ENCODE measurements at places on chromosomes 3 and 15.

DNA sequence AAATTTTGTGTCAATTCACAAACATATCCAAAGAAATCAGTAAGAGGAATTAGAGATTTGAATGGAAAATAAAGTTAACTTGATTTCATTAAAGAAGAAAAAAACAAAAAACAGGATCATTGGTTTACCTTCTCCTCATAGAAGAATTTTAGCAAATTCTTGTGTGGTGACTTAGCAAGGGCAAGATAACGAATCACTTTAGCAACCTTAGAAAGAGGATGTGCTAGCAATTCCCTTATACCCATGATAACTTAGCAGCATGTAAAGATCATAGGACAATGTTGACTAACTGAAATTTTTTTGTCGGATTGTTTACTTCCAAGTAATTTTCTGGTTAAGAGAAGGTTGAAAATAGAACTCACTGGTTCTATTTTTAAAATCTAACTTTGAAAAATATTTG lies 609.3 kb downstream of the GBE1 start:
- DNase-seq, result no peak

DNA sequence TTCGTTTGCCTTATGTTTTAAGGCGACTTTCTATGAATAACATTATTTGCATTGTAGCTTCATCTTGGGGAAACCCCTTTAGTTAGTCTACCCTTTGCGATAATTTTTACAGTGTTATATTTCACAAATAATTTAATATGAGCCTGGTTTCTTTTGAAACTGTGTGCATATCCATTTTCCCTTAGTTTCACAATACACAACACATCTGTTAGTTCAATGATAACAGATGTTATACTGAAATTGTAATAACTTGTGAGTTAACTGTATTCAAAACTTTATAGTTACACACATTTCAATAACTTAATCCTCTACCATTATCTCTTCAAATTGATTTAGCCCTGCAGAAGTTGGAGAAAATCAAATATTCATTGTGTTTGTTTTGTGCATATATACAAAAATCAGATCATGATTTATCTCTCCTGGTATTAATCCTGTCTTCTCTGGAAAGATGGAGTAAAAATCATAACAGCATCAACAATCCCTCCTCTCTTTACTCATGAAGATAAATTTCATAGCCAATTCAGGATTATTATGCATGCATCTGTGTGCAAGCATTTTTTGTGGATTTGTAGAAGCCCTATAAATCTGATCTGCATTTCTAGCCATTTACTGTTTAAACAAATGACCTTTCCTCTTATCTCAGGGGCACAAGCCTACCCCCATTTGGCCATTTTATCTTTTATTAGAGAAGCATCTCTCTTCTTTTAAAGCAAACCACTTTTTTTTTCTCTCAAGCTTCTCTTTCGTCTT lies 304.0 kb downstream of the VPS13C start:
- DNase-seq, result no peak

GRCh38 chr3:183875411-183875810 lies 9.3 kb downstream of the PARL start:
- no peak for DNase-seq

DNA sequence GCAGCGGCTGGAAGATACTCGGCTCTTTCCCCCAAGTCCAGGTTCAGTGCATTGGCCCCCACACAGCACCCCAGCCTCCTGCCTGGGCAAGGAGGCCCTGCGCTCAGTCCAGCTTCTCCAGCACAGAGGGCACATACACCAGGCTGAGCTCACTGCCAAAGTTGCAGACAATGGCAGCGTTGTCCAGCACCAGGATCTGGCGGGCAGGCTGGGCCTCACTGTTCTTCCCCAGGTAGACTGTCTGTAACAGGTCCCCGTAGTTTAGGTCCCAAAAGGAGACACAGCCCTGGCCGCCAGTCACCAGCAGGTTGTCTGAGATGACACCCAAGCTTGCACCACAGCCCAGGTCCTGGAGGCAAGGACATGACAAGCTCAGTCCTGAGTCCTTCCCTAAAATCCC lies 32.9 kb downstream of the PTPN23 start:
- no peak for DNase-seq

DNA sequence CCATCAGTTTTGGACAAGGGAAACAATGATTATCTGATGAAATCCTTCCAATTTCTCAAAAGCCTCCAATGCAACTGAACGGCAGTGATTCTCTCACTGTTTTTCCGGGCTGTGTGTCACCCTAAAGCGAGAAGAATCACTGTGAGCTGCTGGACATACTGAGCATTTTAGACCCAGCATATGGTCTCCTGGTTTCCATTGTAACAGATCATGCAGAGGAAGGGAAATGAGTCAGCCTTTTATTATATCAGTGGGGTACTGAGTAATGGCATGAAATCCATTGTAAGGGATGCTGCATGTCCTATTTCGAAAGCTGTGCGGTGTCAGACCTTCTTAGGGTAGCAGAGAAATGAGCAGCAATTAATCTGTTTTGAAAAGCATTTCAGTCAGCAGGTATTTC lies 287.1 kb downstream of the IL5RA start:
- DNase-seq, result no peak

DNA sequence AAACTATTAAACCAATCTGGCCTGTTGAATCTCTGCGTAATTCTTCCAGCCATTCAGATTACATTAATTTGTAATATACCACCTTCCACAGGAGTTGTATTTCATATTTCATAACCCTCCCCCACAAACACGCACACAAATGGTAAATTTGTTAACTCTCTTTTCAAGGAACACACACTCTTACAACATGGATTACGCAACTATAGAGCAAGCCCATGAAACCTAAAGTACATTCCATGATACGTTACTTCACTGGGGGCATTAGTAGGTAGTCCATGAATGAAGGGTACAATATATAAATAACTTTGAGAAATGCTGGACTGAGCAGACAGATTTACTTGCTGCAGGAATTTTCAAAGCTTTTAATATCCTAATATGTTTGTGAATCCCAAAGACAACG lies 65.0 kb downstream of the TRIM69 start:
- no peak for DNase-seq

DNA sequence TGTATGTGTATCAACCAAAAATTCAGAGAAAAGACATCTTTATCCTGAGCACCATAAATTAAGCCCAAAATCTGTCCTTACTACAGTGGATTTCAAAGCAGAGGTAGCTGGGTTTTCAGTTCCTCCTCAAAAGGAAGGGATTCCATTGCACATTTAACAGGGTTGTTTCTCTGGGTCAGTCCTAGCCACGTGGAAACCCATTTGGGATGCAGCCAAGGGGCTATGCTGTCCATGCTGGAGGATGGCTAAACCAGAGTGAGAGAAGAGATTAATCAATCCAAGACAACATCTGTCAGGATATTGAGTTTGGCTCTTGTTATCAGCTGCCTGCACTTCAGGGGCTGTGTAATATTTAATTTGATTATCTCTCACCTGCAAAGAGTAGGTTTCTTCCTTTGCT lies 28.1 kb downstream of the LSAMP start:
- DNase-seq, result no peak

DNA sequence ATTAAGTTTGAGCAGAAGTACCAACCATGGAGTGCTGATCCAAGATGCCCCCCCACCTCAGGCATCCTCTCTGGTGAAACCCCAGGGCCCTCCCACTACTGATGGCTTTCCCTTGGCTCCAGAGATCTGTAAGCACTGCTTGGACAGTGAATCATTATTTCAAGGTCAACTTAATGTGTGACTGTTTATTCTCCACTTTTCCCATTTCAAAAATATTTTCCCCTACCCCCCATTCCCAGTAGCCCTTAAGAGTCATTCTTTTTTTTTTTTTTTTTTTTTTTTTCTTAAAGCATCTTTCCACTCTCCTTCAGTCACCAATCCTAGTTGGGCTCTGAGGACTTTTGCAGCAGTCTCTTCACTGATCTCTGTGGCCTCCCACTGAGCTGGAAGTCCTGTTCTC lies 82.6 kb downstream of the PCCB start:
- no peak for DNase-seq

DNA sequence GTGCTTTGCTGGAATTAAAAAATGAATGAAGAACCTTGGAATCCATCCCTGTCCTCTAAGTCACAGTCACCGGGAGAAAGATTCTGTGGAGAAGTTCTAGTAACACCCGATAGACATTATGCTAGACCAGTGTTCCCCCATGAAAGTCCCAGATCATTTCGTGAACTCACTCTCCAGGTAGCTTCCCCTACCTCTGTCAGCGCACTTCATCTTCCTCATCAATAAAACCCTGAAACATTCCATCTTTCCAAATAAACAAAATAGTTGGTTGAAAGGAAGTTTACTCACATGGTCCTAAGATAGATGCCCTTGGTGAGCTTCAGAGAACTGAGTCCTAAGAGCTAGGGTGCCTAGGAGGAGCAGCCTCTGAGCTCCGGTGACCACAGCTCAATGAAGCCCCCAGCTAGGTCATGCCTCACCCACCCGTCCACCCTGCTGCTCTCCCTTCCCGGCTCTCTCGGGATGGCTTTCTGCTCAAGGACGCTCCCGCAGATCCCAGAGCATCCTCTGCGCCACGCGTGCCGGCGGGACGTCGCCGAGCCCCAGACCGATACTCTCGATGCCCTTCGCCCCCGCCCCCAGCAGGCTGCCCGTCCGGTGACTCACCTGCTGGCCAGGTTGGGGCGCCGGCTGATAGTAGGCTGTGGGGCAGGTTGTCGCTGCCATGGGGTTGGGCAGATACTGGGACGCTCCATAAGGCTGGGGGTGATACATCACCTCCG lies 776 bp downstream of the VGLL3 start:
- DNase-seq, result peak; percentile 3

- DNase-seq, result no peak
Observed at GRCh38 chr15:63330926-63331325, 50.7 kb downstream of the CA12 start.

GRCh38 chr15:57312006-57312317 lies 64.3 kb upstream of the CGNL1 start:
- no peak for DNase-seq

Measured in activated CD8-positive, alpha-beta T cell treated with anti-CD3 and anti-CD28 coated beads for 36 hours (primary cell).